Left ventricle myocardium superior (tissue), 1 donor: ENCODE measurements at places on chromosomes 12 and 14. TPM values are rescaled to one million over a fixed set of nuclear protein-coding genes. Genes with fewer than 3 reads are reported as not detected.

Gene LBHD2
- total RNA-seq = not detected

Gene SOAT2
- 0.12 TPM for total RNA-seq

Gene PLEKHD1
- 0.37 TPM for total RNA-seq

Gene MYF5
- not detected for total RNA-seq

Gene EEA1
- total RNA-seq = 22.1 TPM

Gene NINJ2
- 5.3 TPM for total RNA-seq

Gene LRRIQ1
- total RNA-seq = not detected

Gene FAM181A
- total RNA-seq = not detected

Gene ACSS3
- total RNA-seq = 22.0 TPM

Gene SYNDIG1L
- total RNA-seq = 0.22 TPM

Gene SYCP3
- total RNA-seq = not detected

Gene DCN
- 741 TPM for total RNA-seq

Gene ASIC1
- total RNA-seq = 0.99 TPM

Gene CD163
- total RNA-seq = 64.5 TPM

Gene TBX3
- 16.3 TPM for total RNA-seq

Gene GPR65
- total RNA-seq = 0.42 TPM

Gene WNT1
- total RNA-seq = not detected

Gene AQP6
- not detected for total RNA-seq

Gene AMN1
- total RNA-seq = 16.7 TPM

Gene OR4E1
- total RNA-seq = not detected

Gene COCH
- 0.50 TPM for total RNA-seq

Gene P2RX2
- total RNA-seq = not detected

Gene CLEC1B
- total RNA-seq = not detected

Gene FOXJ2
- total RNA-seq = 25.9 TPM

Gene GRIP1
- 7.7 TPM for total RNA-seq

Gene KRT74
- not detected for total RNA-seq

Gene RDH5
- 13.5 TPM for total RNA-seq

Gene MMP17
- total RNA-seq = 0.47 TPM

Gene ZNF26
- 4.7 TPM for total RNA-seq

Gene RNFT2
- 0.45 TPM for total RNA-seq

Gene SMOC1
- total RNA-seq = 0.45 TPM

Gene TMEM253
- 0.20 TPM for total RNA-seq

Gene CLEC12A
- total RNA-seq = 4.9 TPM

Gene CPM
- total RNA-seq = 6.6 TPM

Gene DACT1
- total RNA-seq = 2.2 TPM

Gene SIX6
- not detected for total RNA-seq
